ENCODE measurements at places on chromosomes 5 and 9.

- peak; percentile 58 for DNase-seq
Measured at GRCh38 chr9:91428927-91429351, 5.3 kb upstream of the NFIL3 start.

DNA sequence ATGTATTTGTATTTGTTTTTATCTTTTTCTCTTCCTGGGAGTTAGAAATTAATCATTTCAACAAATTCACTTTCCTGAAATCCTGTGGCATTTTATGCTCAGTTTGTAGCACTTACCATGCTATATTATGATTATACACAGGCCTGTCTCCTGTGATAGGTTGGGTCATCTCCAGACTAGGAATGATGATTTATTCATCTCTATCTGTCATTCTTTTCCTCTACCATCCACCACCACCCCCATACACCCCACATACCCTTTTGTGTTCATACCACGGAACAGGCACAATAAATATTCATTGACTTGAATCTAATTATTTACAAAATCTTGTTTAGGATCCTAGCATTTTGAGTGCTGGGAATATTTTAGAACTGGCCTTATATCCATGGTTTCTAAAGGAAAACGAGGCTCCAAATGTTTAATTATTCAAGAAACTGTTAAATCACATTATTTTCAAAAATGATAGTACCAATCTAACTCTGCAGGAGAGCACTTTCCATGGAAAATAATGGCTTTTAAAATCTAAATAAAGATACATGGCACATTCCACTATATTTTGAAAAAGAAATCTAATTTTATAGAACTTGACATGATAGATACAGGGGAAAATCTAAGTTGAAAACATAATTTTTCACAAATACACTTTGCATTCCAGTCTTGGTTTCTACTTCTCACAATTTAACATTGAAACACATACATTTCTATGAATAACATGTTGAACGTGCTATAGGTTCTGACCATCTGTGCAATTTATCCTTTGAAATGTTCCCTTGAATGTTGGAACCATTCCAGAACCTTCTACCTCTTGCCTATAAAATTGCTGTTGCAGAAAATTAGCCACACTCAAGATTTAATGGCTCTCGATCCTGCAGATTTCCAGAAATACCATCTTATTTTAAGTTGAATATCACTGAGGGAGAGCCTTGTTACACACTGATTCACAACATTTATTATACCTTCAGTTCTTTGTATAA is 89.3 kb downstream of the STARD4 start:
- DNase-seq: no peak

GRCh38 chr5:154058055-154059038 is 19.6 kb downstream of the MFAP3 start:
- no peak for DNase-seq

GRCh38 chr5:147712019-147712418 is 70.5 kb downstream of the JAKMIP2 start:
- DNase-seq: no peak

- no peak for DNase-seq
Measured at GRCh38 chr9:114214181-114214580, 58.8 kb downstream of the COL27A1 start.

- DNase-seq: no peak
Measured at GRCh38 chr9:89814340-89815040, 209.7 kb downstream of the GADD45G start.

DNA sequence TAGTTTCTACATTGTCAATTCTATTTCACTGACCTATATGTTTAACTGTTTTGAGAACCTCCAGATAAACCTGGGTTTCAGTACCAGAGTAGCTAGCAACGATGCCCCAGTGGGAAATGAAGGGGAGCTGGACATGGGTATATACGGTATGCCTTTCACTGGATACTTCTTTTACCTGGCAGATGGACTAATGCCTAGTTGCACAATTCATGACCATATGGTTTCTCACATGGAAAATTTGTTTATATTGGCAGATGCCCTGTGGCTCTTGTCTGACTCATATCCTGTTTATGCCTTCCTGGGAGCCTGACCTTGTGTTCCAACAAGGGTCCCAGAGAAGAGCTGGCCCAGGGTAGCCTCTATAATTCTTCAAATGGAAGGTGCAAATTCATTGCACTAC is 144.1 kb downstream of the MAT2B start:
- DNase-seq: peak; percentile 68

DNA sequence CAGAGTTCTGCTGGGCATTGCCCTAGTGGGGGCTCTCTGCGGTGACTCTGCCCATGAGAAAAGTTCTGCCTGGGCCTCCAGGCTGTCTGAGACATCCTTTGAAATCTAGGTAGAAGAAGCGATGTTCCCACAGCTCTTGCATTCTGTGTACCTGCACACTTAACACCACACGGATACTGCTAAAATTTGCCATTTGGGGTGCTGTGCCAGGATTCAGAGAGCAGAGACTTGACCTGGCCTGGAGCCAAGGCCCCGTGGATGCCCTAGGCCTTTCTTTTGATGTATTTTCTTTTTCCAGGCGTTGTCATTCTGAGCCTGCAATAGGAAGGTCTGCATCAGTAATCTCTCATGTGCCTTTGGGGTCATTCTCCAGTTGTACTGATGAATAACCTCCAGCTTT is 89.3 kb upstream of the IL12B start:
- no peak for DNase-seq

DNA sequence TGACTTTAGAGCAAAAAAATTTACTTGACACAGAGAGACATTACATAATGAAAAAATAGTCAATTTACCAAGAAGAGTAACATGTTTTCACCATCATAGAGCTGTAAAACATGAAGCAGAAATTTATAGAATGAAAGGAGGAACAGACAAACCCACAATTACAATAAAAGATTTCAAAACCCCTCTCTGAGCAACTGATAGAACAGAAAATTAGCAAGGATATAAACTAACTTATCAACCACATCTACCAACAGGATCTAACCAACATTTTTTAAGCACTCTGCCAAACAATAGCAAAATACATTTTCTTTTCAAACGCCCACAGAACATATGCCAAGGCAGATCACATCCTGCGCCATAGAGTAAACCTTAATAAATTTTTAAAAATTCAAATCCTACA is 17.9 kb downstream of the SLCO4C1 start:
- no peak for DNase-seq

DNA sequence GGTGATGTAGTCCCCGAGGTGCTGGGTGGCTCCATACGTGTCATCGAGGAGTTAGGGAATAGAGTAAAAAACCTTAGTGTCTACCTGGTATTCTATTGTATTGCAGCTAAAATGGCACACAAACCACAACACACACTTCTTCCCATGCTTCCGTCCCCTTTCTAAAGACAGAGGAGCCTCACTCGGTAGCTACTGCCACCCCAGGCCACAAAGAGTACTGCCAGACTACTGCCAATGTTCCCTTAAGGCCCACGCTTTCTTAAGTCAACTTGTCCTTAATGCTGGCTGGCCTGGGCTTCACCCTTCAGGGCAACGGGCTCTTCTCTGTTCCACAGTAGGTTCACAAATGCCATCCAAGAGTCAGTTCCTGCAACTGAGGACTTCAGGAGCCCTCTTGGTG is 673.0 kb downstream of the ELAVL2 start:
- no peak for DNase-seq

DNA sequence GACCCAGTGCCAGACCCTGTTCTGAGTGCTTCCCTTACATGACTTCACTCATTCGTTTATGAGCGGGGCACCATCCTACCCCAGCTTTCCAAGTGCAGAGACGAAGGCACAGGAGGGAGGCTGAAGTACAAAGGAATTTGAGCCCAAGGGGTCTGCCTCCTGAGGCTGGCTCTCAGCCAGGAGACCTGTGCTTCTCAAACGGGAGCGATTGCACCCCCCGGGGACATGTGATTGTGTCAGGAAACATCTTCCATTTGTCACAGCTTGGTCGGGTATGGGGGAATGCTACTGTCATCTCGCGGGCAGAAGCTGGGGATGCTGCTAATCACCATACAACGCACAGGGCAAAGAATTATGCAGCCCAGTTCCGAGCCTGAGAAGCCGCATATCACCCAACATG is 23.9 kb downstream of the ADCY2 start:
- DNase-seq: no peak

DNA sequence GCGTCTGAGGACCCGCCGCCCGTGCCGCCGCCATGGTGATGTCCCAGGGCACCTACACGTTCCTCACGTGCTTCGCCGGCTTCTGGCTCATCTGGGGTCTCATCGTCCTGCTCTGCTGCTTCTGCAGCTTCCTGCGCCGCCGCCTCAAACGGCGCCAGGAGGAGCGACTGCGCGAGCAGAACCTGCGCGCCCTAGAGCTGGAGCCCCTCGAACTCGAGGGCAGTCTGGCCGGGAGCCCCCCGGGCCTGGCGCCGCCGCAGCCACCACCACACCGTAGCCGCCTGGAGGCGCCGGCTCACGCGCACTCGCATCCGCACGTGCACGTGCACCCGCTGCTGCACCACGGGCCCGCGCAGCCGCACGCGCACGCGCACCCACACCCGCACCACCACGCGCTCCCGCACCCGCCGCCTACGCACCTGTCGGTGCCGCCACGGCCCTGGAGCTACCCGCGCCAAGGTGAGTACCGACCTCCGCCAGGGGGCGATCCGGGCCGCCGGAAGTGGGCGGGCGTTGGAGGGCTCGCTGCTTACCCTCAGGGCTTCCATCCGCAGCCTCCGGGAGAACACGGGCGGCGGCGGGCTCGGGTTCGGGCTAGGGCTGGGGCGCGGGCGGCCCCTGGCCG is 8.5 kb downstream of the PRR7 start:
- DNase-seq: no peak

GRCh38 chr5:151388960-151389359 is 41.6 kb upstream of the SLC36A2 start:
- DNase-seq: no peak

GRCh38 chr5:176697934-176698538 is 50.8 kb downstream of the TSPAN17 start:
- DNase-seq: no peak

DNA sequence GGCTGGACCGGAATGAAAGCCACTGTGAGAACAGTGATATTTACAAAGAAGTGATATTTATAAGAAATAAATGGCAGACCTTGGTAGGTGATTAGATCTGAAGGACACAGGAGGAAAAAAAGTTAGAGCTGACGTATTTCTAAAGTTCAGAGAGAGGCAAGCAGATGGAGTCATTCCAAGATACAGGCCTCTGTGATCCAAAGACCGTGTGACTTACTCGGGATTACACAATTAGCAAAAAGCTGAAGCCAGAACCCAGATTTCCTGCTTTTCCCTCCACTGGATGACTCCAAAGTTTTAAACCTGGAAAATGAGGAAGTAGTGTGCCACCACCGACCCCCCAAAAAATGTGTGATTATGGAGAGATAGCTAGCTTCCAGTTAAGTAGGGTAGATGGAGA is 3.1 kb upstream of the DOCK8 start:
- DNase-seq: no peak

DNA sequence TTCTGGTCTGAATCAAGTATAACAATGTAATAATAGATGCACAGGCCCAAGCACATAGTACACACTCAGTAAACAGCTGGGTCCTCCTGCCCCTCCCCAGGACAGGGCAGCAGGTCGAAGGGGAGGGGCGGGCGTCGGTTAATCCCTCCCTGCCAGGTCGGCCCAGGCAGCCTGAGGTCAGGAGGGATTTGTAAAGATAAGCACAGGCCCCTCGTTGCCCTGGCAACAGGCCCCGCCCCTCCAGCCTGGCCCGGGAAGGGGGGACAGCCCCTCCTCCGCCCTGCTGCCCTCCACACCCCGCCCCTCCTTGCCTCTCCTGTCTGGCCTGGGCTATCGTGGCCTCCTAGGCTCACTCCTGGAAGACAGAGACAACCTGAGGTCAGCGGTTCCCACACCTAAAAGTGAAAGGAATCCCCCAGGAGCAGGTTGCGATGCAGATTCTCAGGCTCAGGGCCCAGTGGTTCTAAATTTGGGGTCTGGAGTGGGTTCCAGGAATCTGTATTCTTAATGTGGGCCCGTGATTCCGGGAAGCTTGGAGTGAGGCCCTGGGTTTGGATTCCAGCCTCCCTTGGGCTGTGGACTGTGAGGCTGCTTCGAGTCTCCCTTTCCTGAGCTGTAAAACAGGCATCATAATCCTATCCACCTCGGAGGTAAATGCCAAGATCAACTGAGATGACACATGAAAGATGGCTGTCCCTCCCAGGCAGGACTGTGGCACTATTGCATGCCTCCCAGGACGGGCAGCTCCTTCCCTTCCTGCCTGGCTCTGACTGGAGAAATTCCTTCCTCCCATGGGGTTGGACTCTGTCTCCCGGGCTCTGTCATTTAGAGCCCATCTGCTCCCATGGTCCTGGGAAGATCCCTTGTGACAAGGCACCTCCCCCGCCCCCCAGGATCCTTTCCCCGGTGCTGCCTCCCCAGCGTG is 4.4 kb downstream of the CRB2 start:
- no peak for DNase-seq

GRCh38 chr9:121313458-121314152 is 45.6 kb downstream of the GSN start:
- DNase-seq: no peak

GRCh38 chr9:7300484-7300883 is 499.1 kb downstream of the DMAC1 start:
- no peak for DNase-seq

GRCh38 chr5:93117751-93118531 is 463.1 kb downstream of the NR2F1-AS1 start:
- DNase-seq: peak; percentile 16

GRCh38 chr9:79651251-79651795 is 79.6 kb downstream of the TLE4 start:
- DNase-seq: no peak

DNA sequence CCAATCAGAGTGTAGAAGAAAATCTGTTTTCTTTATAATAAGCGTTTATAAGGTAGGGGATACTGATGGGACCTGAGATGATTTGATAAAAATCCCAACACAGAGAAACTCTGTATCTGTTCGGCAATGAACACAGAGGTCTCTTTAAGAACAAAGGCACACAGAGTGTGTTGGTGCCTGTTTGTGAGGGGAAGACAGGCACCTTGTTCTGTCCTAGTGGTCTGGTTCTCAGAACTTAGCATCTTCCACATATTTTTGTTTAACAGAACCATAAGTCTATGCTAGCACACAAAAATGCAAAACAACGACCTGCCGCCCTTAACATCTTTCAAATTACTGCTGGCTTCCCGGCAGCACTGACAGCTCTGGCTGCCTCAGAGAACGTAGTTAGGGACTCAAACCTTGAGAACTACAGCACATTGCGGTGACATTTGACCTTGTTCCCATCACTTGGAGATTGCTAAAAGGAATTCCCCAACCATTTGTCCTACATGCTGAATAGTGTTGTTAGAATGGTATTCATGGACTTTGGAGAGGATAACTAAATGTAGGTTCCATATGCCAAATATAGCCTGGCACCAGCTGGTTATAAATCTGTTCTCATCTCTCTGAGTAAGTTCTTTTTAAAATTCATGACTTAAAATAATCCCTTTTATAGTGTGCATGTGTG is 871.7 kb upstream of the TYRP1 start:
- no peak for DNase-seq

DNA sequence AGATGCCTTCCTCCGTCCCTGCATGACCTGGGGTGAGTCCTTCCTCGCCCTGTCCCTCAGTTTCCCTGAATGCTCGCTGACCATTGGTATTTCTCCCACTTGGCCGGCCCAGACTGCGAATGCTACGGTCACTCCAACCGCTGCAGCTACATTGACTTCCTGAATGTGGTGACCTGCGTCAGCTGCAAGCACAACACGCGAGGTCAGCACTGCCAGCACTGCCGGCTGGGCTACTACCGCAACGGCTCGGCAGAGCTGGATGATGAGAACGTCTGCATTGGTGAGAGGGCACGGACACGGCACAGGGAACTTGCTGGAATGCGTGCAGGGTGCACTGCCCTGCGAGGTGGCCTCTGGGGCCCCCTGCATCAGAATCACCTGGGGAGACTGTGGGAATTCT is 77.1 kb downstream of the NTNG2 start:
- no peak for DNase-seq

Data from skeletal muscle cell (primary cell).